PC-9 (cell line): ENCODE measurements at places on chromosomes 6 and 20. TPM values are rescaled to one million over a fixed set of nuclear protein-coding genes. Genes with fewer than 3 reads are reported as not detected.

RGS17 gene
- total RNA-seq: 0.70 and 0.80 TPM in 2 replicates

DNA sequence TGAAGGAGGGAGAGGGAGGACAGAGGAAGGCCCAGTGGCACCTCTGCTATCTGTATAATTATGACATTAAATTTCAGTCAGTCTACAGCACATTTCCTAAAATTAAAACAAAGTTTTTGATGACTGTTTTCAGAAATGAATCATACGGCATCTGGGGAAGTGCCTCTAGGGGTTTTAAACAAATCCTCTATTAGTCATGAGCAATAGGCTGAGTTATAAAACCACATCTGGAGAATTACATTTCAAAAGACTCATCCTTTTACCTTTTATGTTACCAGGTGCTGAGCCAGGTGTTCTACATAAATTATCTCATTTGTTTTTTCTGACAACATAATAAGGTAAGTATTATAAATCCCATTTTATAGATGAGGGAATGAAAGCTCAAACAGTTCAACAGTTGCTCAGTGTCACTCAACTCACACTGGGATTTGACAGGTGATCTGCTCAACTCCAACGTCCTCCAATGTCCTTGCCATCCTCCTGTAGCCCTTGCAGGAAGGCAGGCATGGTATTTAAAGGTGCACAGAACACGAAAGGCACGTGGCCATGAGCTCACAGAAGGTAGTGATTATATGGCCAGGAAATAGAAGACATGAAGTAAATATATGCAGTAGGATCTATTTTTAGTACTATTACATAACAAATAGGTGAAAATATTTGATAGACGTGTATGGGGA, 184.2 kb upstream of the MAN1A1 start:
- H3K36me3 ChIP-seq: no peaks in the 10 kb centered on the region
- no peak for DNase-seq
- no peak overlapping the region for H3K27ac ChIP-seq
- H3K27me3 ChIP-seq: no peaks in the 10 kb centered on the region

ZBTB12 gene
- total RNA-seq: 16.2 and 20.3 TPM in 2 replicates

DNA sequence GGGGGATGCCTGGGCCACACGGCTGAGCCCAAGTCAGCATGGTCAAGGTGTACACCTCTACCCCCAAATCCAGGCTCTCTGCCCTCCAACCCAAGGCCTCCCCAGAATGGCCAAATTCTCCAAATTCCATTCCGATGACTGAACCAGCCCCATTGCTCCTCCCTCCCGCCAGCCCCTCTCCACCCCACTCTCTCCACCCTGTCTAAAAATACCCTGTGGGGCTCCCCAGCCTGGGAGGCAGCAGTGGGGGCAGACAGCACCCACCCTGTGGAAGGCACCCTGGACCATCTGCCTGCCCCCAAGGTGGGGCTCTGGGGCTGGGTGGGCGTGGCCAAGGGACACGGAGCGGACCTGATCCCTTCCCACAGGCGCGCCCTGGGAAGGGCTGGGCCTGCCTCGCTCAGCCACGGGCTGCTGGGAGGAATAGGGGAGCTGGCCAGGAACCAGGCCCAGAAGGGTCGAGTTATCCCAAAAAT, 11.4 kb downstream of the TEAD3 start:
- peaks cover 55% of the 10 kb centered on the region for H3K4me1 ChIP-seq
- no peaks in the 10 kb centered on the region for H3K27me3 ChIP-seq
- H3K4me3 ChIP-seq: peak overlapping the region; percentile 58
- peak; percentile 91 for DNase-seq
- H3K36me3 ChIP-seq: no peaks in the 10 kb centered on the region

DNA sequence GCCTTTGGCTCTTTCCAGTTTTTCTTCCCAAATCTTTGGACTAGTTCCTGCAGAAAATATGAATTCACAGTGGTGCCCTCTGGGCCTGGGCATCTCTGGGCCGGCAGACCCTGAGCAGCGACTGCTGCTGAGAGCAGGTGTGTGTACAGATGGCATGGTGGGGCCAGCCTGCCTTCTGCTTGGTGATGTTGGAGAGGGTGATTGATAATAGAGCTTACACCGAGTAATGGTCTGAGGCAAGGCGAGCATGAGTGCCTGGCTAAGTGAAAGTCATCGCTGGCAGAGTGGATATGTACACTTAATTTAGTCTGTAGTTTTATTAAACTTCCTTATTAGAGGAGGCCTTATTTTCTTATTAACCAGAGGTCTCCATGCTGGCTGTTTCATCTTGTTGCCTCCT, 156.9 kb downstream of the CDKAL1 start:
- H3K27ac ChIP-seq: no peak overlapping the region
- H3K4me1 ChIP-seq: peaks cover 12% of the 10 kb centered on the region
- H3K36me3 ChIP-seq: no peaks in the 10 kb centered on the region
- DNase-seq: no peak

GRCh38 chr20:34986311-34987287, 30.9 kb downstream of the MYH7B start:
- peaks cover 18% of the 10 kb centered on the region for H3K4me1 ChIP-seq
- no peak overlapping the region for H3K4me3 ChIP-seq
- DNase-seq: no peak
- H3K27me3 ChIP-seq: no peaks in the 10 kb centered on the region
- no peak overlapping the region for H3K27ac ChIP-seq

ZC2HC1B gene
- not detected in 2 replicates for total RNA-seq

DNA sequence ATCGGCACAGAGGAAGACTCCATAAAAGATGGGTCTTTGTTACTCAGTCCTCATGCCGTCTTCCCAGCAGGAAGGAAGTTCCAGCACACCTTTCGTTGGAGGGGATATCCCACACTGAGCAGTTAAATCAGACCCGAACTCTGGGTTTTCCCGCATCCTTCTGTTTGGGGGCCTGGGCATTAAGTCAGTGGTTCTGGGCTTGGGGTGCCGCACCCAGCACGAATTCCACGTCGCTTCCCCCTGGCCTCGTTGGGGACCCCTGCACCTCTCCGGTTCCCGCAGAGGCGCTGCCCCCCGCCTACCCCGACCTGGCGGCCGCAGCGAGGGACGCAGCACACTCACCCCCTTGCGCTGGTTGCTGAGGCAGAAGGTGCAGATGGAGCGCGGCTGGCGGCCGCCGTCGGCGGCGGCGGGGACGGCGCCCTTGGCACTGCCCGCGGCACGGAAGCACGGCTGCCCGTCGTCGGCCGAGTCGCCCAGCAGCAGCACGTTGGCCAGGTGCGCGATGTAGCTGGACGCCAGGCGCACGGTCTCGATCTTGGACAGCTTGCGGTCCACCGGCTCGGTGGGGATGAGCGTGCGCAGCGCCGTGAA, 641 bp downstream of the TCF15 start:
- no peaks in the 10 kb centered on the region for H3K4me1 ChIP-seq
- no peak overlapping the region for H3K27ac ChIP-seq
- H3K4me3 ChIP-seq: no peak overlapping the region
- no peak for DNase-seq
- H3K36me3 ChIP-seq: no peaks in the 10 kb centered on the region

CST2 gene
- total RNA-seq: not detected in 2 replicates

DNA sequence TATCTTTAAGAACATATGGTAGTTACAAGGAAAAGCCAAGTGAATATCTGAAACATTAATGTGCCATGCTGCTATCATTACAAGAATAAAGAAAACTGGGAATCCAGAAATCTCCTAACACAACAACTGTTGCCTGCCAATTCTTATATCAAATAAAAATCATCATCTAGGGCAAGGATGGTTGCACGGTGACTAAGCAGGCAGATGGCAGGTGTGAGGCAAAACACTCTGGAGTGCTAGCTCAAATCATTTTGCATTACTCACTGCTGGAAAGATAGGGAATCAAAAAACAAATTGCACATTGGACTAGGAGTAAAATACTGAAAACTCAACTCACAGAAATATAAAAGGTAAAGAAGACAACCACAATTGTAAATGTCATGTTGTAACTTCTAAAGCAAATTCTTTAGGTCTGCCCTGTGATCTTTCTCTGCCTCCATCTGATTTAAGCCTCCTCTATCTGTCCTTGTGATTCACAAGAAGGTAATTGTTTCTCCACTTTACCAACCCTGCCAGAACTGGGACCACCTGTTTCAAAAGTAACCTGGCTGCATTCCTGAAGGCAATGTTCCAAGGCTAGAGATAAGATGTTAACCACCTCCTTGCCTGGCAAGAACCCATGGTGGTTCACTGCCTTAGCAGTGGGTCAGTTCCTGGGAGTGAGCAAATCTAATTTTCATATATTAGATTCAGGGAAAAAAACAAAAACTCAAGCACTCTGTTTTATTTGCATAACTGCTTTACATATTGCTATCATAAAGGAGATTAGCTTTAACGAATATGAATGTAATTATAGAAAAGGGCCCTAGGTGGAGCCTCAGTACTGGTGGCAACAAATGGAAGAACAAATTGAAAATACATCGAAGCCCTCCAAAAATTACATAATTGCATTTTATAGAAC, 33.1 kb upstream of the LCA5 start:
- H3K4me1 ChIP-seq: peaks cover 55% of the 10 kb centered on the region
- H3K27me3 ChIP-seq: no peaks in the 10 kb centered on the region
- H3K4me3 ChIP-seq: peak overlapping the region; percentile 46; the same call in 1 of the 2 replicates
- peak; percentile 86 for DNase-seq
- no peaks in the 10 kb centered on the region for H3K36me3 ChIP-seq
- H3K27ac ChIP-seq: peak overlapping the region; percentile 84

DNA sequence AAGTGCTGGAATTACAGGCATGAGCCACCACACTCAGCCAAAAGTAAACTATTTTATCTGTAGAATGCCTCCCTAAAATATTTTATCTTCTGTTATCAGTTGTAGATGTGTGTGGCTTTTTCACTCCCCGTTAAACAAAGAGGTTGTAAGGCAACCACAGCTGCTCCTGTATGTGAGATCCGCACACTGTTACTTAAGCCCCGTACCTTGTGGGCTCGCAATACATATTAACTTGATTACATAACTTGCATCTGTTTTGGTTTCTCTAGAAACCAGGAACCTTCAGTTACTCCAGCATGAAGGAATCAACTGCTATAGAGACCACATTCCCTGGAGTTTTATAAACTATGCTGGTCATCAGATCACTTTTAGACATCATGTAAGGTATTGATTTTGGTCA, 420.1 kb upstream of the SLC35B3 start:
- DNase-seq: no peak
- H3K4me1 ChIP-seq: no peaks in the 10 kb centered on the region
- no peaks in the 10 kb centered on the region for H3K36me3 ChIP-seq
- H3K4me3 ChIP-seq: no peak overlapping the region

DNA sequence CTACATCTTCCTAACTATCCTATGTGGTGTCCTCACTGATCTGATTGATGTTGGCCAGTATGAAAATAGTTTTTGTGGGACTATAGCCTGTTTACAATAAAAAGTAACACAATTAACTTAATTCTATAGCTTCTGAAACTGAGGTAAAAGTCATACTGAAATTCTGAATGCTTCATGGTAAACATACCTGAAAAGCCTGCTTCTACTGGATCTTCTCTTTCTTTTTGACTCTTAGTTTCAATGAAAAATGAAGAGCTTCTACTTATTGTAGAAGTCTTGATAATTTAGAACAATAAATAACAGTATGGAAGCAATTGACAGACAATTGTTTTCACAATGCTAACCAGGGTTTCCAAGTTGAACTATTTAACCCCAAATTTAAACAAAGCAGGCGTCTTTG, 383.9 kb upstream of the MMS22L start:
- no peaks in the 10 kb centered on the region for H3K36me3 ChIP-seq
- H3K27ac ChIP-seq: no peak overlapping the region
- H3K4me1 ChIP-seq: 0 out of 2 replicates have a peak, but pooled peaks cover 8% of the 10 kb centered on the region
- DNase-seq: no peak
- no peak overlapping the region for H3K4me3 ChIP-seq
- H3K27me3 ChIP-seq: no peaks in the 10 kb centered on the region

DNA sequence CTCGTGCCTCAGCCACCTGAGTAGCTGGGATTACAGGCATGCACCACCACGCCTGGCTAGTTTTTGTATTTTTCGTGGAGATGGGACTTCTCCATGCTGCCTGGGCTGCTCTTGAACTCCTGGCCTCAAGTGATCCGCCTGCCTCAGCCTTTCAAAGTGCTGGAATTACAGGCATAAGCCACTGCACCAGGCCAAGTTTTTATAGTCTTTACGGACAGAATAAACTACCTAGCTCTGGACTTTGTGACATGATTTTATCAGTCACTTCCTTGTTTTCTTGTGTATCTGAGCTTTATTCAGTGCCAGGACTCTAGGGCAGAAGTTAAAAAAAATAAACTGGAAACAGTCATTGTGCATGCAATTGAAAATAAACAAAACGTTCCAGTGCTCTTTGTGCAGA, 46.7 kb upstream of the RALGAPA2 start:
- H3K27me3 ChIP-seq: peaks cover 88% of the 10 kb centered on the region
- no peak overlapping the region for H3K27ac ChIP-seq
- H3K4me1 ChIP-seq: no peaks in the 10 kb centered on the region
- DNase-seq: no peak
- no peak overlapping the region for H3K4me3 ChIP-seq

DNA sequence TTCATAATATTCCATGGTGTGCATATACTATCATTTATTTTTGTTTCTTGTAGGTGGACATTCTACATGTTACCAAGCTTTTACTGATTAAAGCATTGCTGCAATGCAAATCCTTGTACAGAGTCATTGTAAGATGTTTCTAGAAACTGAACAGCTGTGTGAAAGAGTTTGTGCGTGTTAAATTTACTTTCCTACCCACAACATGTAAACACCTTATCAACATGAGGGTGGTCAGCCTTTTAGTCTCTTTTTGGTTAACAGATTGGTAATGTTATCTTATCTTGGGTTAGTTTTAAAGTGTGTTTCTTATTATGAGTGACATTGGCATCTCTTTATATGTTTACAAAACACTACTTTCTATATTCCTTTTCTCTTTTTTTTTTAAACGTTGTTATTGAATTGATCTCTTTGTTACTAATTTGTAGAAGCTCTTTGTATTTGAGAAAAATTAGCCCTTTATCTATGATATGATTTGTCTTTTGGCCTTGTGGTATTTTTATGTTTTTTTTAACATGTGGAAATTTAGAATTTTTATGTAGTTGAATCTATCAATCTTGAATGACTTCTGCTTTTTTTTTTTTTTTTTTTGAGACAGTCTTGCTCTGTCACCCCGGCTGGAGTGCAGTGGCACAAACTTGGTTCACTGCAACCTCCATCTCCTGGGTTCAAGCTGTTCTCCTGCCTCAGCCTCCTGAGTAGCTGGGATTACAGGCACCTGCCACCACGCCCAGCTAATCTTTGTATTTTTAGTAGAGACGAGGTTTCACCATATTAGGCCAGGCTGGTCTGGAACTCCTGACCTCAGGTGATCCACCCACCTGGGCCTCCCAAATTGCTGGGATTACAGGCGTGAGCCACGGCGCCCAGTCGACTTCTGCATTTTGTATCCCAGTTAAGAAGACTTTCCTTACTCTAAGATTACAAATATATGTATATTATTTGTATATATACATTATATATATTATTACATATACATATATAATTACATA, 112.1 kb downstream of the TCP11 start:
- peaks cover 31% of the 10 kb centered on the region for H3K4me1 ChIP-seq
- H3K36me3 ChIP-seq: no peaks in the 10 kb centered on the region
- no peak overlapping the region for H3K27ac ChIP-seq
- no peaks in the 10 kb centered on the region for H3K27me3 ChIP-seq
- no peak overlapping the region for H3K4me3 ChIP-seq
- DNase-seq: no peak

EBF4 gene
- 4.9 and 5.1 TPM in 2 replicates for total RNA-seq

DNA sequence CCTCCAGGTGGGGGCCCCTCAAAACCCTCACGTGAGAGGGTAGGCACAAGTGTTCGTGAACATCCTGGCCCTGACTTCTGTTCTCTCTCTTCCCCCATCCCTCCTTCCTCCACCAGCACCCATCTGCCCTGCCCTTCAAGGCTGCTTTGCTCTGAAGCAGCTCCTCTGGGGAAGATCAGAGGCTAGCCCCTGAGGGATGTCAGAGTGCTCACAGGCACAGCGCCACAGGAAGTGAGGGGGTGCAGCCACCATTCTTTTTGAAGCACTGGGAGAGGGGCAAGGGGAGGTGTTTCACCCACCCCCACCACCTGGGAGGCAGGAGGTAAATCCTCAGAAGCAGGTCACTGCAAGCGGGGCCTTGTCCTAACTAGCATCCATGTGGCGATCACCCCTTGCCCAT, 11.4 kb downstream of the MOCS1 start:
- no peak overlapping the region for H3K27ac ChIP-seq
- no peaks in the 10 kb centered on the region for H3K36me3 ChIP-seq
- H3K4me1 ChIP-seq: no peaks in the 10 kb centered on the region
